Hypothalamus (tissue), 51 donors: ENCODE measurements at places on chromosomes 12 and 14.

- DNase-seq = no peak
Observed at GRCh38 chr14:80867091-80867490, 74.4 kb downstream of the CEP128 start.

GRCh38 chr14:21103411-21103709, 2.5 kb downstream of the TMEM253 start:
- no peak for DNase-seq

DNA sequence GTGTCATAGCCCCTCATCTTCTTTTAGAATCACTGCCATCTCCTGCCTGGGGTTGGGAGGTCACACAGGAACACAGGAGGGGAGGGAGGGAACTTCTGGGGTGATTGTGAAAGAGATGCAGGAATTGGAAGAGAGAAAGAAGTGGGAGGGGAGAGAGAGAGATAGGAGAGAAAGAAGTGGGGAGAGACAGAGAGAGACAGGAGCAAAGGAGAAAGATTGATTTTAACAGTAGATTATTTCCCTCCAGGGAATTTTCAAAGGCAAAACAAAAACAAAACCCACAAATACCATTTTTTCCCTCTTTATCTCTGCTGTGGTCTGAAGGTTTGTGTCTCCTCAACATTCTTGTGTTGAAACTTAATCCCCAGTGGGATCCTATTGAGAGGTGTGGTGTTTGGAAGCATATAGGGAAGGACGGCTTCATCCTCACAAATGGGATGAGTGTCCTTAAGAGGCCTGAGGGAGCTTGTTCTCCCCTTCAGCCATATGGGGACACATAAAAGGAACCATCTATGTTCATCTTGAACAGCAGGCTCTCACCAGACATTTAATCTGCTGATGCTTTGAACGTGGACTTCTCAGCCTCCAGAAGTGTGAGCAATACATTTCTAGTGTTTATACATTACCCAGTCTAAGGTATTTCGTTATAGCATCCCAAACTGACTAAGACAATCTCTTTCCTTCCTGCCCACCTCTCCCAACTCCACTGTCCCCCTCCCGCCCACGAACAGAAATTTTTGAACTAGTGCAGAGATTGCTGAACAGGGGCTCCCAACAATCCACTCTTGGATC, 134.9 kb upstream of the MAX start:
- no peak for DNase-seq

DNA sequence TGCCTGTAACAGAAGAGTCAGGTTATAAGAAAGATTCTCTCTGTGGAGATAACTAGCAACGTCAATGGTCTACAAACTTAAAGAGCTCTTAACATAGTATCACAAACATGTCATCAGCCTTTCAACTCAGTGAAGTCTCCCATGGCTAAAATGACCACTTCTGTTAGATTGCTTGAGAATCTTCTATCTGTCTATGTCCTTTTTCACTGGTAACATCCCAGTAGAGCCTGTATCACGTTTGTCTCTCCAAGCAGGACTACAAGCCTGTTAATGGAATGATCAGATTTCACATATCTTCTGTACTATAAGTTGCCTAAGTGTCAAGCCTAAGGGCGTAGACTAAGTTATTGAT, 50.7 kb downstream of the SLC2A13 start:
- no peak for DNase-seq

GRCh38 chr14:102164965-102165364, 25.3 kb downstream of the WDR20 start:
- no peak for DNase-seq

DNA sequence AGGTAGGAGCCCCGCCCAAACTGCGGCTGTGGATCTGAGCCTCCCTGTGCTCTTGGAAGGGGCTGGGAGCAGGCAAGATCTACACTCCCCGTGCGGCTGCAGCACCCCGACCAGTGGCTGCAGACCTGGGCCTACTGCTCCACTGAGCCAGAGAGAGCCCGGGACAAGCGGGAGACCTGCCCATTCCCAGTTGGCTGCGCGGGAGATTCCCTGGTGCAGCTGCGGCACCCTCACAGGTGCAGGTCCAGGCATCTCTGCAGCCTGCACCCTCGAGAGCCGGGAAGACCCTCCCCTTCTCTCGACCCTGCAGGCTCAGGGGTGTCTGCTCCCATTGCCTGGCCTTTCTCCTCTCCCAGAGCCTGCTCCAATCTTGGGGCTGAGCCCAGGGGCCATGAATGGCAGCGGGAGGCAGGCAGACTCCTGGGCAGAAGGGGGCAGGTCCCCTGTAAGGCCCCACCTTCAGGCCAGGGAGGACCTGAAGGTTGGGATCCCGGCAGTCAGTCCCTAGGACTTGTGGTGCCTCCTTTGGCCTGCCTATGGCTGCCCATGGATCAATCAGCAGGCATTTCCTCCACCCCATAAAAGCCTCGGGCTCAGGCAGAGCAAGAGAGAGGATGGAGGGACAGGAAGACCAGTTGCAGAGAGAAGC, 8.8 kb upstream of the A2M start:
- no peak for DNase-seq

DNA sequence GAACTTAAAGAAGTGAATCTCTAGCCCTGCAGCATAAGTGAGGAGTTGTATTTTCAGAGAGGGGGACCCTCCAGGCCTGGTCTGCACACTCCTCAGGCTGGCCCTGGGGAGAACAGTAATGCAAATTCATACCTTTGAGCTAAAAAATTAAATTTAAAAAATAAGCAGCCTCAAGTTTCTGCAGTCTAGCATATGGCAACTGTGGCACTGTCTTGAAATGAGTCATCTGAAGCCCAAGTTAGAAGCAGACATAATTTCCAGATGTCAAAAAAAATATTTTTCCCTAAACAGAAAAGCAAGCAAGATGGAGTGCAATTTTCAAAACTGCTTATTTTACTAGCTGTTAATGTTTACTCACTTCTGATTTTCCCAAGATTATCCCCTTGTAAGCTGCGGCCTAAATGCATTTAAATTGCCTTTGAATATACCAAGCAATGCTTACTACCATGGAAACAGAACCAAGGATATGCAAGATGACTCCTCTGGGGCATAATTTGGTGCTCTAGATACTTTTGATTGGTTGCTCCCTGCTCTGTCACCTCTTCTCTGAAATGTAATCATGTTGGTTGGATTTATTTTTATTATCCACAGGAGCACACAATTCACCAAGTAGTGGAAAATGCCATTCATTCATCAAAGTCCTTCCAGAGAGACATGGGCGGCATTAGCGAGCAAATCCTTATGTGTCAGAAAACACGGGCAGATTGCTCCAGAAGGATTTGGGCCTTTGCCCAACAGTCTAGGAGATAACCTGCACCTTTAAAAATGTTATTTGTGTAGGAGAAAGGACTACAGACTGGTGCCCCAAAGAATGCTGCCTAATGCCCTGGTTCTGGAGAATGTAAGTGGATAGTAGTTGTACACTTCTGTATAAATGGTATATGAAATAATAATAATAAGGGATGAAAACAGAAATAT, 25.0 kb upstream of the DHRS7 start:
- DNase-seq = no peak

GRCh38 chr12:107731366-107731765, 29.6 kb downstream of the PRDM4 start:
- no peak for DNase-seq
